Muscle of back (tissue), 13 donors: ENCODE measurements at places on chromosomes 4 and X. TPM values are rescaled to one million over a fixed set of nuclear protein-coding genes. Genes with fewer than 3 reads are reported as not detected.

The GAGE12H gene
- not detected for polyA plus RNA-seq

GRCh38 chr4:173862754-173863153 is 332.7 kb upstream of the HAND2 start:
- DNase-seq = no peak

DNA sequence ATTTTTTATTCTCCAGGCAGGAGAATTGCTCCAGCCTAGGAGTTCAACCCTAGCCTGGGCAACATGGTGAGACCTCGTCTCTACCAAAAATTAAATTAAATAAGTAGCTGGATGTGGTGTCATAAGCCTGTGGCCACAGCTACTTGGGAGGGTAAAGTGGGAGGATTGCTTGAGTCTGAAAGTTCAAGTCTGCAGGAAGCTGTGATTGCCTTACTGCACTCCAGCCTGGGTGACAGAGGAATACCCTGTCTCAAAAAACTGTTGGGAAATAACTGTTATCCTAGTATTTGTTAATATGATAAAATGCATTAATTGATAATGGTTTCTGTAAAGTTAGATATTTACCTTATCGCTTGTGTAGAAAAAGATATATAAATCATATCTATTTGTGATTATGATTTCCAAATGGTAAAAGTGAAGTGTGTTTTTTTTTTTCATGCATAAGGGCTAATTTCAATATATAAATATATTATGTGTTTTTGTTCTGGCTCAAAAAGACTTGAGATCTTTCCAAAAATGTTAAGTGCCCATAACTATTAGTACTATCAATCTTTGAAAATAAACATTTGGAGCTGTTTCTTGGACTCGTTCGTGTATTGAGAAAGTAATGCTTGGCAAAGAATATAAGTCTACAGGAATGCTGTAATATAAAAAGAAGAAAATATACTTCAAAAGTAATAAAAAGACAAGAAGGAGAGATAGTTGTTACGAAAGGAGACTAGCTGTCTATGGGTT is 396.6 kb downstream of the ADGRL3 start:
- DNase-seq = no peak

The SPANXN3 gene
- not detected for polyA plus RNA-seq

DNA sequence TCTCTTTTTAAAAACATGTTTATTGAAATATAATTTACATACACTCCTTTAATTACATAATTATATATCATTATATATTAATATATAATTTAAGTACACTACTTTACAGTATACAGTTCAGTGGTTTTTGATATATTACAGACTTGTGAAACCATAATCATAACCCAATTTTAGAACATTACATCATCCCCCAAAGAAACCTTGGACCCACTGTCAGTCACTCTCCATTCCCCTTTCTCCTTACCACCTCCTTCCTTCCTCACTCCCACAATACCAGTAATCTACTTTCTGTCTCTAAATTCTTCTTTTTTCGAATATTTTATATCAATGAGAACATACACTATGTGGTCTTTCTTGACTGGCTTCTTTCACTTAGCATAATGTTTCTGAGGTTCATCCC is 17.9 kb upstream of the EXOSC9 start:
- DNase-seq = no peak
